Epithelial cell of prostate (primary cell): ENCODE measurements at places on chromosomes 11 and 22.

- DNase-seq: no peak
Measured at GRCh38 chr11:44611687-44612434, 46.4 kb downstream of the CD82 start.

GRCh38 chr11:71931245-71931602 lies 2.4 kb downstream of the RNF121 start:
- no peak for DNase-seq

- no peak for DNase-seq
Measured at GRCh38 chr11:19805827-19806226, 93.2 kb downstream of the NAV2 start.

GRCh38 chr22:17922925-17923903 lies 101.1 kb downstream of the MICAL3 start:
- no peak for DNase-seq

- DNase-seq: no peak
Measured at GRCh38 chr11:75275581-75275980, 35.0 kb downstream of the TPBGL start.

- DNase-seq: no peak
Measured at GRCh38 chr11:40819230-40819629, 640.2 kb downstream of the LRRC4C start.

DNA sequence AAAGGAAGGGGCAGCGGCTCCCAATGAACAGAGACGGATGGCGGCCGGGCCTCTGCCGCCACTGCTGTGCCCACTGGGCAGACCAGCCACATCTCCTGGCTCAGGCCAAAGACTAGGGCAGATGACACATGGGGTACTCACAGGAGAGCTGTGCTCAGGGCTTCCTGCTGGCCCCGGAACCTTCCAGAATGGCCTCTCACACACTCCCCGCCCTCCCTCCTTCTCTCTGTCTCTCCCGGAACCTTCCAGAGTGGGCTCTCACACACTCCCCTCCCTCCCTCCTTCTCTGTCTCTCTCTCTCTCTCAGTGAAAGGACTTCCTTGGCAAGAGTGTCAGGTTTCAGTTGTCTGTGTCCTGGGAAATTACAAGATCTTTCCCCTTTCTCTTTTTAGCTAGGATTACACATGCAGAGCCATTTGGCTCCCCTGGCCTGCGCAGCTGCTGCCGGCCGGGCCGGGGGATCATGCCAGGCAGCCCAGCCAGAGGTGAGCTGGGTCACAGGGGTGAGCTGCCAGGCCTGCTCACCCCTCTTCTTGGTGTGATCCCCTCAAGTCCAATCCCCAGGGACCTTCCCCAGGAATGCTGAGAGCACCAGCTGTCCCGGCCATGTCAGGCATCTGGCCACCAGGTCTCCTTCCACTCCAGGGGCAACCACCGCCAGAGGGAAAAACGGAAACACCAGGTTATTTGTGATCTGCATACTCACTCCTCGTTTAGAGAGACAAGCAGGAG lies 45.3 kb upstream of the ADA2 start:
- DNase-seq: no peak

DNA sequence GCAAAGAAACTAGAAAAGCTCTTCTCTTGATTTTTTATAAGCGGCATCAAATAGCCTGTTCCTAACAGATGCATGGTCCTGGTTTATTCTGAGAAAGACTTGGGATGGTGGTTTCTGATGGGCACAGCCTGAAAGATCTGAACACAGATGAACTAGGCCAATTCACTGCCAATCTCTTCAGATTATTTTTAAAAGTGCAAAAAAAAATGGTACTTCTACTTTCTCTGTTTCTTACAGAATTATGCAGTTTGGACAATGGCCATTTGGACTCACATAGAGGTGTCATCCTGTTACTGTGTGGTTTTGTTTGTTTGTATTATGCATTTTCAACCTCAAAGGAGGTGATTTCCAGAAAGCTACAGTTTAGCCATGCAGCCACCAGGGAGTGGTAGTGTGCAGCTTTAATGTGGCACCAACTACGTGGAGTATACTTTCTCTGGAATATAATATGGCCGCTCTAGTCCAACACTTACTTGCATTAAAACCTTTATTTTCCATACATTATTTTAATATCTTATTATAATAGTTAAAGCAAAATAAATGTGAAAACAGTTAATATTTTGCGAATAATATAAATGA lies 469.8 kb upstream of the KIRREL3 start:
- no peak for DNase-seq

GRCh38 chr22:44920183-44920582 lies 89.6 kb downstream of the PHF21B start:
- DNase-seq: no peak

DNA sequence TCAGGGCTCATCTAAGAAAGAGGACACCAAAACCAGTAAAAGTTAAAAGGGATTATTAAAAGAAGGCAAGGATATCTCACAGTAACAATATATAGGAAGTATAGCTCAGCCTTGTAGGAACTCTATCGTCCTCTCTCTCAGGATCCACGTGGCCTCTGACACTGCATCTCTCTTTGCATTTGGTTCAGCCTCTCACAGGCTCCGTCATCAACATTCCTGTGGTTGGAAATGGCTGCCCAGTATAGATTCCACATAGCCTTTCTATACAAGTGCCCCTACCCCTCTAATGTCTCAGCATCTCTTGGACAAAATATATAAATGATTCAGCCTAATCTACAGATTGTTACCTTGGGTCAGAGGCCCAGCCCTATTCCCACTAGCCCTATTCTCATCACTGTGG lies 101.3 kb upstream of the DBX1 start:
- no peak for DNase-seq

DNA sequence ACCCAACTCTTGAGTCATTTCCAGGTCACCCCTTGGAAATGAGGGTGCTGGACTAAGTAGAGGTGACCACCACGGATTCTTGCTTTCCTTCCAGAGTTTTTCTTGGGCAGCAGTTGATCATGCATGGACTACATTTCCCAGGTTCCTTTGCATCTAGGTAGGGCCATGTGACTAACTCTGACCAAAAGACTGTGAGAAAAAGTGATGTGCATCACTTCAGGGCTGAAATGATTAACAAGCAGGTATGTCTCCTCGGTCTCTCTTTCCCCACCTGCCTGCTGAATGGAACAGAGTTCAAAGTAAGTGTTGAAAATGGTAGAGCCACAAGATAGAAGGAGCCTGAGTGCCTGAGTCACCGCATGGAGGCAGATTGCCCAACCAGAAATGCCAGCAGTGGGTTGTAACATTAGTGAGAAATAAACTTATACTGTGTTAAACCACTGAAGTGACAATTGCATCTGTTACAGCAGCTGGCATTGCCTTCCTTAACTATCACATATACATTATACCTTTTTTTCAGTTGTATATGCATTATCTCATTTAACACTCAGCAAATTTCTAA lies 113.5 kb downstream of the MN1 start:
- DNase-seq: peak; percentile 16

DNA sequence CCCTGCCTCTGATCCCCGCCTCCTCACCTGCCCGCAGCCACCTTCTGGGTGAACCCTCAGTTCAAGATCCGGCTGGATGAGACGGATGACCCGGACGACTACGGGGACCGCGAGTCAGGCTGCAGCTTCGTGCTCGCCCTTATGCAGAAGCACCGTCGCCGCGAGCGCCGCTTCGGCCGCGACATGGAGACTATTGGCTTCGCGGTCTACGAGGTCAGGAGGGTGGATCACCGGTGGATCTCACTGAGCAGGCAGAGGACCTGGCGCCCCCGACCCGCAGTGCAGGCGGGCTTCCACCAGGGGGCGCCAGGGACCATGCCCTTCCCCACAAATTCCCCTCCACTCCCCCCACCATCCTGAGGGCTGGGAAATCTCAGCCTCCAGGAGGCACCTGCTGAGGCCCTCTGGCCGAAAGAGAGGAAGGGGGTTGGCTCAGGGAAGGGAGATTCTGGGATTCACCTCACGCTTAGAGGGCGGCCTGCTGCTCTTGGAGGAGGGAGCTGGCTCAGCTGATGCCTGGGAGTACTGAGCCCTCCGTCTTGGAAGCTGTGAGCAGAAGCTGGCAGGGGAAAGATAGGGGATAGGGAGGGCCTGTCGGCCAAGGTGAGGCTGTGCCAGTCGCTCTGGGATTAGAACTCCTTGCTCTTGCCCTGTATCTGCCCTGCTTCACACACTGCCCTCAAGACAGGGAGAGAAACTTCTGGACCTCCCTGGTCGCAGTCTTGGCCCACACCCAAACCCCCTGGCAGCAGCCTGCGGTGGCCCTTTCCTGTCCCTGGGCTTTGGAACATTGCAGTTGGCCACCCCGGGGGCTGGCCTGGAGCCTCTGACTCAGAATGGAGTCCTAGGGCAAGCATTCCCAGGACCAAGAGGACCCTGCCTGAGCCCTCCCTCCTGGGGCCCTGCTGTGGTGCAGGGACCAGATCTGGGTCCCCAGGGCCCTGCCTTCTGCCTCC lies 23.2 kb downstream of the CAPN1 start:
- no peak for DNase-seq

DNA sequence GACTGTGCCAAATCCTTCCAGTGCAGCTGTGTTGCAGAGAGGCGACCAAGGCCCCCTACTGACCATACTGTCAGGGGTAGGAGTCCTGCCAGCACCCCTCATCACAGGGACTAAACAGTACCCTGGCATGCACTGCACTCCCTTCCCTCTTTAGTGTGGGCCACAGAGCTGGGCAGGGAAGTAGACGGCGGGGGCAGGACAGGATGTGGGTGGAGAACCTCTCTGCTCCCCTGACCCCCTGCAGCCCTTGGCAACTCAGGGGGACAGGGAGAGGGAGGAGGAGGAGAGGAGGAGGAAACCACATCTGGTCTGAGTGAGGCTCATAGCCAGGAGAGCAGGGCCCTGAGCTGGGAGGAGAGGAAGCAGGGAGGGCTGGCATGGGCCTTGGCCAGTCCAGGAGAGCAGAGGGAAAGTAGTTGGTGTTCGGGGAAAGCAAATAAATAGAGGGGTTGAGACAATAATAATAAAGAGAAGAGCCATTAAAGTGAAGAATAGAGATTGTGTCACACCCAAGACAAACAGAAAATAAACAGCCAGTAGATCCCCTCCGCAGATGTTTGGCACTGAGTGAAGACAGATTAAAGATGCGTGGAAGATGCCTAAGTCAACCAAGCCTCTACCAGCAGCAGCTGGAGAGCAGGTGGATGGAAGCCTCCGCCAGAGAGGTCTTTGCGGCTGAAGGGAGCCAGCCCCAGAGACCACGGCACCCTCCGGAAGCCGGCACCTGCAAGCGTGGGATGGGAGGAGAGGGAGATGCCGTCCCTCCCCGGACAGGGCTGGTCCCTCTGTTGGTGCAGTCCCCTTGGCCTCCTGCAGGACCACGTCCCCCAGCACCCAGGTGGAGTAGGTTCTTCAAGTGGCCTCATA lies 61.5 kb downstream of the RPUSD4 start:
- no peak for DNase-seq

GRCh38 chr22:35663371-35663770 lies 15.1 kb downstream of the APOL6 start:
- DNase-seq: no peak

DNA sequence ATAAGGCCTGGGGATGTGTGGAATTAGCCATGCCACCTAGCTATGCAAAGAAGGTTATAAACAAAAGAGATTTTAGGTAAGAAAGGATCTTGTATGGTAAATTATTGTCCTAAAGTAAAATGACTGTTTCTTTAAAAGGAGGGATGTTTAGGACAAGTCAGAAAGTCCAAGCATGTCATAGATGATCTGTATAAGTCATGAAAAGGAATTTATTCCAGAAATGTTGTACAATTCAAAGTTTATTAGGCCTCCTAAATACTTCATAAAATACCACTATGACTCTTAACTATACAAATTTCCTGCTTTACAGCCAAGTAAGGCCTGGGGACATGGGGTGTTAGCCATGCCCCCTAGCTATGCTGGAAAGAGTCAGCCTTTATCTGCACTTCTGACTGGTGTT lies 22.7 kb downstream of the OR5A2 start:
- DNase-seq: no peak

DNA sequence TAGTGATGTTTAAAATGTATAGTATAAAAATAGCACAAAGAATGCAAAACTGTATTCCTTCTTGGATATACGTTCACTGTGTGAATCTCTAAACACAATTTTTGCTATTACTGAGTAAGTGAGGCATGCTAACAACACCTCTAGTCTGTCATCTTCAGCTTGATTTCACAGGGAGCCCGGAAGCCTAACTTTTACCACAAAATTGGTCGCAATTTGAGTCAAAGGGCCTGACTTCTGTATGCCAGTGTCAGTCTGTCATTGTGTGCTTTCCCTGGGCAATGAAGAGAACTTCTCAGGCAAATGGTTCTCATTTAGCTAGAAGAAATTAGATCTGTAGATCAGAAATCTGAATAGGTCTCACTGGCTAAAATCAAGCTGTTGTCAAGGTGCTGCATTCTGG lies 1059.5 kb downstream of the FAM181B start:
- no peak for DNase-seq

GRCh38 chr11:122746050-122746478 lies 90.5 kb downstream of the UBASH3B start:
- DNase-seq: no peak
